Activated naive CD8-positive, alpha-beta T cell treated with anti-CD3 and anti-CD28 coated beads, Interleukin-2, amount 10 ng/mL, durations not matched to agents 7 days and 5 days (primary cell): ENCODE measurements at places on chromosomes 6 and 20. TPM values are rescaled to one million over a fixed set of nuclear protein-coding genes. Genes with fewer than 3 reads are reported as not detected.

DNA sequence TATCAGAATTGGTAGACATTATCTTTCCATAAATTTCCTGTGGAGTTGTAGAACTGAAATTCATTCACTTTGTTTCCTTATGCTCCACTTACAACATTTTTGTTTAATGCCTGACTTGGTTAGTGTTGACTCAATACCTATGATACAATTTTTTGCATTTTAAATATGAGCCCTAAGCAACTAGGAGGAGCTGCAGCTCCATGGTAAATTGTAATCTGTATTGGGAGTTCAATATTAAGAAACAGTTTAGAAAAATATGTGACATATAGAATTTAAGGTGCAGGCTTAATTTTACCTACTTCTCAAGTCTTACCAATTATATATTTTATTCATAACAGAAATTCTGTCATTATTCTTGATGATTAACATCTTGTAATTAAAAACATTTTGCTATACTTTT lies 868.3 kb downstream of the EYS start:
- no peak overlapping the region for H3K27ac ChIP-seq
- DNase-seq = no peak
- H3K4me1 ChIP-seq = no peaks in the 10 kb centered on the region
- no peaks in the 10 kb centered on the region for H3K27me3 ChIP-seq
- no peaks in the 10 kb centered on the region for H3K36me3 ChIP-seq

- H3K27ac ChIP-seq = no peak overlapping the region
- H3K36me3 ChIP-seq = no peaks in the 10 kb centered on the region
- no peaks in the 10 kb centered on the region for H3K27me3 ChIP-seq
- peak; percentile 55 for DNase-seq
- peaks cover 4% of the 10 kb centered on the region for H3K4me1 ChIP-seq
Observed at GRCh38 chr6:53410508-53411258, 61.9 kb upstream of the ELOVL5 start.

- DNase-seq = peak; percentile 59
- H3K27ac ChIP-seq = no peak overlapping the region
- H3K27me3 ChIP-seq = peaks cover 47% of the 10 kb centered on the region
Observed at GRCh38 chr6:41427642-41428335, 92.4 kb downstream of the NCR2 start.

RPL7L1 gene
- 79.3 TPM for total RNA-seq

DNA sequence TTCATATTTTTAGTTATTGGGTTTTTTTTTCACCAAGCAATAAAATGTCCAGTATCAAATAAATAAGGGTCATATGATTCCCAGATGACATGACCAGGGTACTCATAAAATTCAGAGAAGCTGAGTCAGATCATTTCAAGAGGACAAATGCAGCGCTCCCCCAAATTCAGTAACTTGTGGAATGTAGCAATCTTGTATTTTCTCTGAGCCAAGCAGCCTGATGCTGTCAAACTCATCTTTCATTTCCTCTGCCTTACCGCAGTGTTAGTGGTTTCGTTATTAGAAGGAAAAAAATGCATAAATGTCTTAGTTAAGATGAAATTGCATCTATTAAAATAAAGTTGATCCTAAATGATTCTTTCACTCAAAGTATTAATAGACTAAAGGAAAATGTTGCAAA lies 57.8 kb upstream of the EDN1 start:
- H3K36me3 ChIP-seq = no peaks in the 10 kb centered on the region
- DNase-seq = no peak
- H3K27me3 ChIP-seq = no peaks in the 10 kb centered on the region
- peak overlapping the region; percentile 33 for H3K27ac ChIP-seq
- peaks cover 24% of the 10 kb centered on the region for H3K4me1 ChIP-seq

NHSL1 gene
- total RNA-seq = 0.44 TPM

- no peak overlapping the region for H3K27ac ChIP-seq
- peaks cover 5% of the 10 kb centered on the region for H3K4me1 ChIP-seq
- peaks cover 27% of the 10 kb centered on the region for H3K36me3 ChIP-seq
- H3K27me3 ChIP-seq = no peaks in the 10 kb centered on the region
- DNase-seq = no peak
Observed at GRCh38 chr20:17593902-17594301, 24.0 kb downstream of the DSTN start.

DNA sequence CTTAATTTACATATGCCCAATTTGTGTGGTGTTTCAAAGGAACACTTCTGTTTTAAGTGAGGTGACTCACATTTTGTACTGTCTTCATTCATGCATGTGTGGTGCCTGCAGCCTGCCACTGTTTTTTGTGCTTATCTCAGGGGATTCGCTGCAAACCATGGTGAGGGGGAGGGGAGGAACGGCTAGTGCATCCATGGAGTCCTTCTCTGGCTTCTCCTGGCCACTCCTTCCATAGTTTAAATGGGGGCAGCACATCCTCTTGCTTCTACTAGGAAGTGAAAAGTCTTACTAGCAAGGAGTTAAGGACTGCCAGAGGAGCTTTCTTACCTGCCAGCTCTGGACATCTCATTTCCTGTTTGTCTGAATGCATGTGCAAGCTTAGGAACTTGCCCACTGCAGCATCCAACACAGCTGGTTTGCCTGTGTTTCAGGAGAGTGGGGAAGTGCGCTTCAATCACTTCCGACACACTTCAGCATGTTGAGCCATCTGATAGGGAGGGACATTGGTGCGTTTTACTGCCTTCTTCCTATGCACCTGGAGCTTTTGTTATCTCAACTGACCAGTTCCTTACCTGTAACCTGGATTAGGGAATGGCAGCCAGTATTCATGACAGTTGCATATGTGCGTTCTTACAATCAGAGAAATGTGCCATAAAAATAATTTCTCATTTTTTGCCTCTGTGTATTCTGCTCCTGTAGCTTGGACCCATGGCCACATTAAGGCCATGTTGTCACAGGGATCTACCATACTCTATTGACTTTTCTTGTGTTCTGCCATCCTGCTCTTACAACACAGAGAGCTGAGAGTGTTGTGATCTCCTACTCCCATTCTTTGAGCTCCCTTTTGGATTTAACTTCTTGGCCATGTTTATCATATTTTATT lies 211.3 kb downstream of the ARID1B start:
- H3K27ac ChIP-seq = peak overlapping the region; percentile 22
- no peaks in the 10 kb centered on the region for H3K36me3 ChIP-seq
- no peaks in the 10 kb centered on the region for H3K27me3 ChIP-seq
- H3K4me3 ChIP-seq = no peak overlapping the region

SLC35D3 gene
- not detected for total RNA-seq

GRCh38 chr20:58024241-58024721 lies 204.2 kb downstream of the ANKRD60 start:
- no peak overlapping the region for H3K27ac ChIP-seq
- H3K36me3 ChIP-seq = no peaks in the 10 kb centered on the region
- H3K27me3 ChIP-seq = peaks cover 10% of the 10 kb centered on the region
- DNase-seq = no peak
- no peak overlapping the region for H3K4me3 ChIP-seq
- no peaks in the 10 kb centered on the region for H3K4me1 ChIP-seq

CUTA gene
- total RNA-seq = 209 TPM

DNA sequence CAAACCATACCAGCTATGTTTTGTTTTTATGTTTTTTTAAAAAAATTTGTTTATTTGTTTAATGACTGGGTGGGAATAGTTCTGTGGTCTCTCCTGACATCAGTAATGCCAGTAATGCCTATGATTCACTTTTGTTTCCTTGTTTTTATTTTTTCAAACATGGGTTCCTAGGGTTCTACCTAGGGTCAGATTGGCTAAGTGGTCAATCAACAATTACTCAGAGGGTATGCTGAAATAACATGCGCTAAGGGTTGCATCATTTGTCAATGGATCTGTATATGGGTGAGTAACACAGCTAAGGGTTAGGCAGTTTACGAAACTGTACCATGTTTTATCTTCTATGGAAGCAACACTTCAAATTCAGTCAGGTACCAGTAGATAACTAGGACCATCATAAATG lies 583.8 kb upstream of the GJE1 start:
- H3K36me3 ChIP-seq = peaks cover 7% of the 10 kb centered on the region
- H3K27ac ChIP-seq = no peak overlapping the region
- no peaks in the 10 kb centered on the region for H3K27me3 ChIP-seq
- no peak for DNase-seq
- H3K4me3 ChIP-seq = no peak overlapping the region
- peaks cover 1% of the 10 kb centered on the region for H3K4me1 ChIP-seq

DNA sequence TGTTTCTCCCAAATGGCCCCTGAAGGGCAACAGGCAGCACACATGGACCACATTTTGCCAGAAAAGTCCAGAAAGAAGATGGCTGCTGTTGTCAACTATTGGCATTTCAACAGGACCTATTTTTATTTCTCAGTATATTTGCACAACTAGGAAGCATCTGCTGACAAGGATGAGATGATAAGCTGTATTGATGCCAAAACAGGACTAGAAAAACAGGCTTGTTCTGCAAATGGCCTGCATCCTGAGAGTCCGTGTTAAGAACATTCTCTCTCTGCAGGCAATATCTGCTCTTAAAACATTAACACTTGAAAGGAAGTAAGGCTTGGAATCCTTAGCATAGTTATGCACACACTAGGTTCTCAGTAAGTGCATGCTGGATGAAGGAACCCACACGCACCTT lies 283.7 kb downstream of the ESR1 start:
- H3K27me3 ChIP-seq = peaks cover 4% of the 10 kb centered on the region
- no peaks in the 10 kb centered on the region for H3K36me3 ChIP-seq
- no peaks in the 10 kb centered on the region for H3K4me1 ChIP-seq
- H3K4me3 ChIP-seq = no peak overlapping the region
- H3K27ac ChIP-seq = no peak overlapping the region

- peak; percentile 85 for DNase-seq
- peak overlapping the region; percentile 61 for H3K27ac ChIP-seq
- peak overlapping the region; percentile 79 for H3K4me3 ChIP-seq
- H3K27me3 ChIP-seq = peaks cover 5% of the 10 kb centered on the region
- peaks cover 9% of the 10 kb centered on the region for H3K4me1 ChIP-seq
Observed at GRCh38 chr20:63520934-63521601, 503 bp downstream of the PPDPF start.

PTCRA gene
- total RNA-seq = not detected

DNA sequence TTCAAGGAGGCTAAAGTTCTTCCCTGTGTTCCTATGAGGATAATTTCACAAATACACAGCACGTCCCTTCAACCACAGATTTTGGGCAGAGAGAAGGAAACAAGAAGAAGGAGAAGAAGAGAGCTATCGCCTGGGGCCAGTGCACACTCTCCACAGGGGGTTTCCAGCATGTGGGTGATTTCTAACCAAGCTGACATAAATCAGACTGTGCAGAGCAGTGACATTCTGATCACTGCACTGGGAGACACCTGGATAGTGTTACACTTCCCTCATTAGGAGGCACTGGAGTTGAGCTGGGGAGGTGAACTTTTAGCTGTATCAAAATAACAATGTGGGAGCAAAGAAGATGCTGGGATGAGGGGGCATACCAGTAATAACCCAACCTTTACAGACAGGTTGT lies 71.8 kb upstream of the CENPW start:
- H3K27ac ChIP-seq = no peak overlapping the region
- no peaks in the 10 kb centered on the region for H3K36me3 ChIP-seq
- DNase-seq = no peak
- H3K27me3 ChIP-seq = no peaks in the 10 kb centered on the region

- H3K4me3 ChIP-seq = no peak overlapping the region
- no peak for DNase-seq
- no peaks in the 10 kb centered on the region for H3K27me3 ChIP-seq
- H3K36me3 ChIP-seq = no peaks in the 10 kb centered on the region
- no peak overlapping the region for H3K27ac ChIP-seq
- no peaks in the 10 kb centered on the region for H3K4me1 ChIP-seq
Observed at GRCh38 chr6:84835340-84835739, 70.9 kb upstream of the TBX18 start.

DNA sequence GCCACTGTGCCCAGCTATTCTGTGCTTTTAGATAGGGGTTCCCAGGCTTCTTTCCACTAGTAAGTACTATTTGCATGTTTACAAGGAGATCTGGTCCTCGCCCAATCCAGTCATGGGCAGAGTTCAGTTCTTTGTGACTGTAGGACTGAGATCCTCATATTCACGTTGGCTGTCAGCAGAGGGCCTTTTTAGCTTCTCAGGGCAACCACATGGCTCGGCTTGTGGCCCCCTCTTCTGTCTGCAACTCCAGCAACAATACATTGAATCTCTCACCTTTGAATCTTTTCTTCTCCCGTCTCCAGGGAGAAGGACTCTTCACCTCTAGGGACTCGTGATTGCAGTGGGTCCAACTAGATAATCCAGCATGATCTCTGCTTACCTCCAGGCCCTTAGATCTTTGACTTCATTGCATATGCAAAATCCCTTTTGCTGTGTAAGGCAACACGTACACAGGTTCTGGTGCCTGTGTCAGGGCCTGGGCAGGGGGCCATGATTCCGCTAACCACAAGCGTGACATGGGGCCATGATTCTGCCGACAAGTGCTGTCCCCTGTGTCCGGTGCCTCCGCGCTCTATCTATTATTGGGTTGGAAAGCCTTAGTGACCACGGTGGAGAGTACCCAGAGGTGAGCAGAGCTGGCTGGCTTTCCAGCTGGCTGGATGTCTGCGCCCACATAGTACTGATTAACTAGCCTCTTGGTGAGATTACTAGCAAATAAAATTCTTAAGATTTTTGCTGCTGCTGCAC lies 5.1 kb downstream of the CCR6 start:
- peaks cover 1% of the 10 kb centered on the region for H3K27me3 ChIP-seq
- no peak for DNase-seq
- peaks cover 2% of the 10 kb centered on the region for H3K36me3 ChIP-seq
- H3K4me3 ChIP-seq = no peak overlapping the region
- peaks cover 16% of the 10 kb centered on the region for H3K4me1 ChIP-seq
- H3K27ac ChIP-seq = no peak overlapping the region

SNTA1 gene
- total RNA-seq = 10.6 TPM

GRCh38 chr6:16217156-16217721 lies 21.1 kb upstream of the GMPR start:
- no peaks in the 10 kb centered on the region for H3K36me3 ChIP-seq
- H3K27me3 ChIP-seq = peaks cover 44% of the 10 kb centered on the region
- no peak overlapping the region for H3K27ac ChIP-seq
- DNase-seq = no peak

TMEM239 gene
- total RNA-seq = not detected
